LHCN-M2 (cell line): ENCODE measurements at places on chromosomes 1 and 21. TPM values are rescaled to one million over a fixed set of nuclear protein-coding genes. Genes with fewer than 3 reads are reported as not detected.

DNA sequence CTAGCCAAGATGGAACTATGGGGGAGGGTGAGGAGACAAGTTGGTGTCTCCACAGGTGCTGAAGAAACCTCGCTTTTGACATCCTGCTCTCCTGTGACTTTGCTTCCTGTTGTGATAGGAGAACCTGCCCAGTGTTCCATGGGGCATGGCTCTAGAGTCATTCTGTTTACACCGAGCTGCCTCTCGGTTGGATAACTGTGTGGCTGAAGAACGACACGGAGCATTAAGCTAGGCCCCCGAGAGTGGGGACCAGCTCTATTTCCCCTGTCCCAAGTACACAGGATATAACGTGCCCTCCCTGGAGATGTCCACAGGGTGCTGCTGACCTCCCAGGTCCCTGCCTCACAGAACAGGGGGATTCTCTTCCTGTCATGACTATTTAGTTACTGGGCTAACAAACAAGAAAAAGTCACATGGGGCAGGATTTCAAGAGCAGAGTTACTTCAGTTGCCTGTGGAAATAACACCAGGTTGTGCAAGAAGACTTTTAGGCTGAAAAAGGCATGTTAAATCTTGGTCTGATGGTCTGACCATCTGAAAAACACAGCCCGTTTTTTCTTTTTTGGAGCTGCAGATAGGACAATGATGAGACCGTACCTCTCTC is 29.4 kb upstream of the PPP2R5A start:
- DNase-seq, result no peak

DNA sequence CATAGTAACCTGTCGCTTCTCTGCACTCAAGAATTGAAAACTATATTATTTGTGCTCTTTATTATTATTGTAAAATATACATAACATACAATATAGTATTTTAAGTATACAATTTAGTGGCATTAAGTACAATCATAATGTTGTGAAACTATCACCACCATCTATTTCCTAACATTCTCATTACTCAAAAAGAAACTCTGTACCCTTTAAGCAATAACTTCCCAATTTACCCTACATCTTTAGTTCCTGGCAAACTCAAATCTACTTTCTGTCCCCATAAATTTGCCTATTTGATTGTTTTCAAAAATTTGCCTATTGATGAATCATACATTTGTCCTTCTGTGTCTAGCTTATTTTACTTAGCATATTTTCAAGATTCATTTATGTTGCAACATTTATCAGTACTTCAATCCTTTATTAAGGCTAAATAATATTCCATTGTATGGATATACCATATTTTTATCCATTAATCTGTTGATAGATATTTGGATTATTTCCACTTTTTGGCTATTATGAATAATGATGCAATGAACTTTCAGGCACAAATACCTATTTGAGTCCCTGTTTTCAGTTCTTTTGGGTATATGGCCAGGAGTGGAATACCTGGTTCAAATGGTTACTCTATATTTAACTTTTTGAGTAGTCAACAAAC is 99.6 kb upstream of the DMRTA2 start:
- no peak for DNase-seq

DNA sequence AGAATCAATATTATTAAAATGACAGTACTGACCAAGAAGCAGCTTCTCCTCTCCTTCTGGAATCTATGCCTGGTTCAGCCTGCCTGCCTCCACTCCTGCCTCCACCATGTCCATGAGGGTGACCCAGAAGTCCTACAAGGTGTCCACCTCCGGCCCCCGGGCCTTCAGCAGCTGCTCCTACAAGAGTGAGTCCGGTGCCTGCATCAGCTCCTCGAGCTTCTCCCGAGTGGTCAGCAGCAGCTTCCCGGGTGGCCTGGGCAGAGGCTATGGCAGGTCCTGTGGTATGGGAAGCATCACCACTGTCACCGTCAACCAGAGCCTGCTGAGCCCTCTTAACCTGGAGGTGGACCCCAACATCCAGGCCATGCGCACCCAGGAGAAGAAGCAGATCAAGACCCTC is 822.4 kb upstream of the NEGR1 start:
- no peak for DNase-seq

DNA sequence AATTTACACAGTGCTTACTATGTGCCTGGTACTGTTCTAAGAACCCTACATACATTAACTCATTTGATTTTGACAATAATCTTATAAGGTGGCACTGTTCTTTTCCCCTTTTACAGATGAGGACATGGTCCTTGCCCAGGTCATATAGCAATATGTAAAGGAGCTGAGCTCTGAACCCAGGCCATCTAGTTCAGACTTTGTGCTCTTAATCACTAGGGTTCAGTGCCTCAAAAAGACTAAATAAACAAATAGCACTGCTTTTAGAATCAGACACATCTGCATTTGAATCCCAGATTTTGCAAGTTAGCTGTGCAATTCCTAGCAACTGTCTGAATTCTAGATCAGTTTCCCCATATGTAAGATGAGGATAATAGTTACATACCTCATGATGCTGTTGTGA is 8.7 kb upstream of the BCAR3 start:
- DNase-seq, result no peak

MEX3A gene
- 4.9 and 5.8 TPM in 2 replicates for total RNA-seq

C1orf21 gene
- 10.2 and 23.9 TPM in 2 replicates for total RNA-seq
